ENCODE measurements at places on chromosomes 4 and X.

DNA sequence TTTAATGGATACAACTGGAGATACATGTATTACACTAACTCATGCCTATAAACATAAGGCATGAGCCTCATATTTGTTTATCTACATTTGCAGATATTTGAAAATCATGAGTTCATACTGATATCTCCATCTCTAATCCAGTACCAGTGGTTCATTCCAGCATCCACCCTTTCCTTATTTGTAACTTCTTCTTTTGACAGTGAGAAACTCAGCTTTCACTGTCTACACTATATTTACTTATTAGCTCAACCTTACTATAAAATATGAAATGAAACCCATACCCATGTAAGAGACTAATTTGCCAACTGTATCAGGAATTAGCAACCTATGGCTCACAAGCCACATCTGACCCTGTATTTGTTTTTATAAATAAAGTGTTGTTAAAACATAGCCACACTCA, 161.9 kb upstream of the GPRIN3 start:
- DNase-seq: no peak

GRCh38 chrX:38151441-38151840, 69.2 kb downstream of the SRPX start:
- DNase-seq: no peak

- no peak for DNase-seq
These were observed 7.6 kb upstream of the OPHN1 start for GRCh38 chrX:68440940-68441339.

DNA sequence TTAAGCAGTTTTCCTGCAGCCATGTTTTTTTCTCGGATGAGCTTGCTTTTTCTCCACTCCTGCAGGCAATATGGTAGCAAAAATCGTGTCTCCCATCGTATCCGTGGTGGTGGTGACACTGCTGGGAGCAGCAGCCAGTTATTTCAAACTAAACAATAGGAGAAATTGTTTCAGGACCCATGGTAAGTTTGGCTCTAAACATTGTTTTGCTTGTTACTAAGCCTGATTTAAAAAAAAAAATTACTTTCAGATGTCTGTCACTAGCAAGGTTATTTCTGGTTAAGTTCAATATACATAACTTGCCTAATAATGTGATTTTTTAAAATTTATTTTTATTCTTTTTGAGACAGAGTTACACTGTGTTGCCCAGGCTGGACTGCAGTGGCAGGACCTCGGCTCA, 17.5 kb upstream of the GYG2 start:
- DNase-seq: no peak

GRCh38 chr4:116064331-116064730, 950.9 kb upstream of the NDST4 start:
- no peak for DNase-seq

GRCh38 chr4:139676913-139677585, 11.4 kb downstream of the MGST2 start:
- DNase-seq: no peak

DNA sequence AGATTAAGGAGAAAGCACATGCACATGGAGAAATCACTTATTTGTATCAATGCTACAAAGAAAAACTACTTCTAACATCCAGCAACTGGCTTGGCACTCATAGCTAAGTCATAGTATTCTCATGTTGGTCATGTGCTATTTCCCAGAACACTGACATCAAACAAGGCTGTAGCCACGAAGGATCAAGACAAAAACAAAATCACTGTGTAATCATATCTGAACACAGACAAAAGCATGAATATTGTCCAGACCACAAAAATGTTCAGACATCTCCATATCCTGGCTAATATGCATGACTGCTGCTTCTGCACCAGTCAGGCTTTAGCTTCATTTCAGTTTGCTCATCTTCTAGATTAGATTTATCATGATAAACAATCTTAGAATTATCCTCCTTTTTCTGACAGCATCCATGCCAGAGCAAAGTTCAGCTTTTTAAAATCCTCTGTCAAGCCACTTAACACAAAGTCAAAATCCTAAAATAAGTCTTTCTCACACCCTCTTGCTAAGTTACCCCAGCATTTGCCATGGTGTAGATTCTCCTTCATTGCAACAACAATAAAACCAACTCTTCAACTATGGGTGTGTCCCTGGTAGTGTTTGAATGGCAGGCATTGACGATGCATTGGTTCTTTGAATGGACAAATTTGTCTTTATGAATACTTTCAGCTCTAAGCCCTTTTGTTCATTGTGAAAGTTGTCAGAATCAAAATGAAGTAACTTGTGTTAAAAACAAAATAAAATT, 39.1 kb upstream of the NPFFR2 start:
- DNase-seq: no peak

DNA sequence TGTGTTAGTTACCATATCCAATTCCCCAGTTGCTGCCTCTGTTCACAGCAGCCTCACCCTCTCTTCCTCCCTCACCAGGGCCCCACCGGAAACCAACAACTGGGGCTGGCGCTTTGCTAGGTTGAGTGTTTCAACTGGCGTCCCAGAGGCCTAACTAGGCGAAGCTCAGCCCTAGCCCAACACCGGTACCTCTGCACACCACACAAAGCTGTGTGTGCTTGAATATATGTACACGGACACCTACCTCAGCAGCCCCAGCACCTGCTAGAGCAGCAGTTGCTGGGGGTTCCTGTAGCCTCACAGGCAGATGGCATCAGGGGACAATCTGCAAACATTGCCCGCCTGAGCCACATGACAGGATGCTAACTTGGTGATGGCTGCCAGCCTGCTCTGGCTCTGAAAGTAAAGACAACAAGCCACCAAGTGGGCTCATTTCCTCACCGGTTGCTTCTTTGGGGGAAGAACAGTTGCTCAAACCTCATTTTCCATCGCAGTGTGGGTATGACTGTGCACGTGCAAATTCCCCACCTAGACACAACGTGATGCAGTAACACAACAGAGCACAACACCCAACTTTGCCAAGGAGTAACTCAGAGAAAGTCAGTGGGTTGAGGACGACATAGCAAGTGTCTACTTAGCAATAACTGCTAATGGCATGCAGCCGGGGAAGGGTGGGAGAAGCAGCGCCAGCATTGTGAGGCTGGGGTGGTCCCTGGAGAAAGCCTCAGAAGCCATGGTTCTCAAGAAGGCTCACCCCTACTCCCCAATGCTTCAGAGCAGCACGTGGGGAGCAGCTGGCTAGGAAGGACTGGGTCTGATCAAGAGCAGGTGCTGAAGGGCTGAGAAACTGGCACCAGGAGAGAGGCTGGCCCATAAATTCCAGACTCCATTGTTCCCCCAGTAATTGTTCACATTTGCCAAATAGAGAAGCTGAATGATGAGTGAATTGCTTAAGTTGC, 139.5 kb downstream of the SH3KBP1 start:
- DNase-seq: peak; percentile 88

DNA sequence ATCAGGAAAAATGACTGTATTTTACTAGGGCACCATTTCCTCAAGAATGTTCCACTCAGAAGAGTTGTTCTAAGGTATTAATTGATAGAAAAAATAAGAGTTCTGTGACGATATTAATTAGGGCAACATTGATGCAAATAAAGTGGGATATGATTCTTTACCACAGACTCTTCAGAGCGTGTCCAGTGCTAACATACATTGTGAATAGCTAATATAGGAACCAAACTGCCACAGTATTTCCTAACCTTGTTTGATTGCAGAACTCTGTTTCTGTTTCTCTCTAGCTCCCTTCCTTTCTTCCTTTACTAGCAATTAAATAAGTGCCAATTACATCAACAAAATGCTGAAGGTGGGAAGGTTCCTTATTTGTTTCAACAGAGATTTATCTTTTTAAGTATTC, 154.1 kb upstream of the CPEB2 start:
- no peak for DNase-seq

DNA sequence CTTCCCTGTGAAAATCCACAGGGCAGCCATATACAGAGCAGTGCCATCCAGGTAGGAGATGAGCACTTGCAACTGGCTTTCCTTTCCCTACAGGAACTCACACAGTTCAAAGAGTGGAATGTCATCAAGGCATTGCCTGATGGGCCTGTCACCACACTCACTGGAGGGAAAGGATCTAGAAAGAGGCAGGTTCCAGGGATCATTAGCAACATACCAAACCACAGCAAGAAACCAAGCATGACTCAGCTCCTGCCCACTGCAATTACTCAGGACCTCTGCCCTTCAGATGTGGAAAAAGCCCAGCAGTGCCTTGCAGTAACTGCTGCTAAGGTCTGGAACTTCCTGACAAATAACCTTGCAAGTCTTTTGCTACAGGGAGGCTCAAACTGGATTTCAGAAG, 101.2 kb downstream of the ZNF674 start:
- DNase-seq: no peak

GRCh38 chr4:84573385-84574068, 9.4 kb upstream of the CDS1 start:
- DNase-seq: no peak

GRCh38 chr4:139443661-139444060, 10.3 kb upstream of the RAB33B start:
- DNase-seq: no peak

DNA sequence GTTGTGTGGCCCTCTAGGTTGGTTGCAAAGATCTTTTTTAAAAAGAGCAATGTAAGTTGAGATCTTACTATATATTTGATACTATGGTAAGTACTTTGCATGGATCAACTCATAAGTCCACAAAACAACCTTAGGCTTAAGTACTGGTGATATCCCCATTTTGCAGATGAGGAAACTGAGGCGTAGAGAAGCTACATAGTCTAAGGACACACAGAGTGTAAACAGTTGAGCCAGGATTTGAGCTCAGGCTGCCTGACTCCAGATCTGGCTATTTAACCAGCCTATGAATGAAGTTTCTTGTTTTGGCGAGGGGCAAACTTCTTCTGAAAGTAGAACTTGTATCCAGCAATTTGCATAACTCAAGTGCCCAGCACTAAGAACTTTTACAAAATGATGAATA, 38.6 kb upstream of the STX18 start:
- DNase-seq: no peak

DNA sequence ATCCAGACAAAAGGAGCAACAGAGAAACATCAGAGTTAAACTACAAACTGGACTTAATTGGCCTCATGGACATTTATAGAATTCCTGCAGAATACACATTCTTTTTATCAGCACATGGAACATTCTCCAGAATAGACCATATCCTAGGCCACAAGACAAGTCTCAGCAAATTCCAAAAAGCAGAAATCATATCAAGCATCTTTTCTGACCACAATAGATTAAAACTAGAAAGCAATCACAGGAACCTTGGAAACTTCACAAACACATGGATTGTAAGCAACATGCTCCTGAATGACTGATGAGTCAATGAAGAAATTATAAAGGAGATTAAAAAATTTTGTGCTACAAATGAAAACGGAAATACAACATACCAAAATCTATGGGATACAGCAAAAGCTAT, 526.7 kb downstream of the PCDH7 start:
- DNase-seq: no peak

DNA sequence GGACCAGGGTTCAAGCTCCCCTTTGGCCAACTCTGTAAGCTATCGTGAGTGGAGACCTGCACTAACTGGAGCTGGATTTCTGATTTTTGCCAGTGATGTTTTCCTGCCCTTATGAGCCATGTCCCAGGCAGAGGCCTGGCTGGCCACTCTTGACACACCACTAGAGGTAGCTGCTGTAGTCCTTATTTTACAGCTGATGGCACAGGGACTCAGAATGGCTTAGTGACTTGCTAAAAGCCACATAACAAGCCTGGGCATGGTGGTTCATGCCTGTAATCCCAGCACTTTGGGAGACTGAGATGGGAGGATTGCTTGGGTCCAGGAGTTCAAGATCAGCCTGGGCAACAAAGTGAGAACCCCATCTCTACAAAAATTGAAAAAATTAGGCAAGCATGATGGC, 33.4 kb downstream of the CYTL1 start:
- DNase-seq: no peak

GRCh38 chrX:121036137-121036536, 11.3 kb upstream of the GLUD2 start:
- DNase-seq: no peak

DNA sequence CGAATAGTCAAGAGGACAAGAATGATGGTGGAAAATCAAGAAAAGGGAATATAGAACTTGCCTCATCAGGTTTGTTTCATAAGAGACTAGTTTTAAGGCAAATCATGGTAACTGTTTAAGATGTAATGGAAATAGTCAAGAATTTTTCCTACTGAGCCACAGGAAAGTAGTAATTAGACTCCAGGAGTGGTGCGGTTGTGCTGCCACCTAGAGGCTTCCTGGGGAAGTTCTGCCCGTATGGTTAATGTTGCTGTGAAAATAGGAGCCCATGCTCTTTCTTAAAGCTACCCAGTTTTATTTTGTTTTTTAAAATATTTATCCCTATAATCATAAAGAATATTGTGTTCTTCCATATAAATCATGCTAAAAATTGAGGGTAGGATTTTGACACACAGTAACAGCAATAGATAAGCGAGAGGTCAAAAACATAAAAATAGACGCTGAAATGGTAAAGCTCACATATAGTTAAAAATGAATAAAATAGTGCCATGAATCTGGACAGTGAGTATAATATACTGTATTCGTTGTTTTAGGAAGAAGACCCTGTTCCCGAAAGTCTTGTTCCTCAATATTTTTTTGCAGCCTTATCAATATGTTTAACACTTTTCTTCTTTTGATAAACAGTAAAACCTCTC, 87.0 kb downstream of the PHOX2B start:
- DNase-seq: peak; percentile 73

DNA sequence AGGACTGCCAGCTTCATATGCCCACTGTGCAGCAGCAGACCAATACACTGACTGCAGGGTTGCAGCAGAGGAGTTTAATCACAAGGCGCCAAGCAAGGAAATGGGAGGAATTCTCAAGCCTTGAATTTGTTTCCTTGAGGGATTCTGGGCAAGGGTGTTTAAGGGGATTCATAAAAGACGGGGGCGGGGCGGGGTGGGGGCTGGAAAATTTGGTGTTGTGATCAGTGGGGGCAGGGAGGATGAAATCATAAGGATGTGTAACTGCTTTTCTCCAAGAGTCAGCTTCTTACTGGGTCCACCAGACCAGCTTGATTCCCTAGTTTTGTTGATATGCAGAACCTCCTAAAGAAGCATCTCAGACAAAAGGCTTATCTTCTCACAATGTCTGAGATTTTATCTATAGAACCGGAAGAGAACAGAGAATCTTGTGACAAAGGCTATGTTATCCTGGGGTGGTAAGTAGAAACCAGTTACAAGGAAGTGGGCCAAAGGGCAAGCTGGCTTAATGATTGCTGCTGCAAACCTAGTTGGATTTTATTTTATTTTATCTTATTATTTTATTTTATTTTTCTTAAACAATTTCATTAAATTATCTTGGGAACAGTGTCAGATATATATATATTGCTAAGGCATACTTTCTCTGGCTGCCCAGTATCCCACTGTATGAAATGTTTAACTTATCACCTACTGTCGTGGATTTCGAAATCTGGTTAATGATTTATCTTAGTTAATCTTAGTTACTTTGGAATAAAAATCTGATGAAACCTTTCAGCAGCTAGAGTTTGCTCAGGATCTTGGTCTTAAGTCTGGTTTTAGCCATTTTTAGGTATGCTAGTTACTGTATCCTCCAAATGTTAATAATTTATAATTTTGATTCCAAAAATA, 276.4 kb downstream of the RPA4 start:
- DNase-seq: no peak
